ENCODE measurements at places on chromosomes 2 and 18. TPM values are rescaled to one million over a fixed set of nuclear protein-coding genes. Genes with fewer than 3 reads are reported as not detected.

ERFE gene
- not detected for total RNA-seq

CNGA3 gene
- not detected for total RNA-seq

PPIG gene
- 38.0 TPM for total RNA-seq

TUBA4A gene
- total RNA-seq: 43.5 TPM

IL1RL1 gene
- 1.3 TPM for total RNA-seq
